Activated CD4-positive, alpha-beta T cell treated with anti-CD3 and anti-CD28 coated beads for 48 hours (primary cell): ENCODE measurements at places on chromosomes 4 and X.
A peak's percentile ranks its signal among the peaks of the same experiment; 100 is the strongest.

DNA sequence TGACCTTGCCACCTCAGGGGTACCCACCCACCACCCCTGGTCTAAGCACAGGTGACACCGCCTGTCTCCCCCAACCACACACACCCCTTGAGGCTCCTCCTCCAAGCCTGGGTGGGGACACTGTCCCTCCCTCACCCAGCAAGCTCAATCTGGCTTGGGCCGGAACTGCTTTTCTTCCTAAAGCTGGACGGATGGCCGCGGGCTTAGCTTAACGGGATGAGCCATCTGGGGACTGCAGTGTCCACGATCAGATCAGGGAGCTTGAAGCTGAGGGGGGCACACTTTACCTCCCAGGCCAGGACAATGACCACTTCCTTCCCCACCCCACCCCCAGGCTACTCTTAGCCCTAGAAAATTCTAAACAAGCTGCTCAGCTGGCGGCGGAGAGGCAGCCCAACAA, 1.0 kb upstream of the SLC6A8 start:
- no peak for DNase-seq

DNA sequence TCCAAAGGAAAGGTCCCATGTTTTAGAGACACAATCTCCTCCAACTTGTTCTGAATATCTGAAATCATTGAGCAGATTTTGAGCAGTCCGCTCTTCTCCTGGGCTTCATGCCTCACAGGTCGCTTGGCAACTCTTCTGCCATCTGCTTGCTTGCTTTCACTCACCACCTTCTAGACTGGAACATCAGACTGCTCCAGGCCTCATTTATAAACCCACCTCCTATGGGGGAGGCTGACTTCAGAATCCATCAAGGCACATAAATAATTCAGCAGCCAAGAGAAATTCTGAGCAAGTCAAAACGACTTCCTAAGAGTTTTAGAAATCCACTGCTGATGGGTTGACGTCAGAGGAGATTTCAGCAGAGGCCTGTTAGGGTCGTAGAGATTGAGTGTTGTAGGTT, 64.1 kb downstream of the FAM184B start:
- DNase-seq: no peak

DNA sequence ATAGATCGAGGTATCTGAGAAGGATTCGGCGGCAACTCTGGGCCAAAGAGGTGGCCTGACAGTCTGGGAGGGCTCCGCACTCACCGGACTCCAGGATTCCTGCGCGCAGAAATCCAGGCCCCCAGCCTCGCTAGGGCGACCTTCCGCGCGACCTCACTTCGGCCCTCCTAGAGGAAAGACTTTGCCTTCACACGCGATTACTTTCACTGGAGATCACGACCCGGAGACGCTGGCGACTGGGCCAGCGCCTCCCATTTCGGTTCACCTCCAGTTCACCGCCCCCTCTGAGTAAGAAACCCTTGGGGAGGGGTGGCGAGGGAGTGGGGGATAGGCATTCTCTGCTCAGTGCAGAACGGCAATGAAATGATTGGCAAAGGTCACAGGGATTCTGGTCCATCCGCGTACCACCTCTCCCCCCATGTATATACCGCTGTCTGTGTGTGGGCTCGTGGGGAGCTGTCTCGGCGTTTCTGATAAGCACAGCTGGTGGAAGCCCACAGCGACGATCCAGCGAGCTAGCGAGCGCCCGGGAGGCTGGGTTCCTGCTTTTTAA, 2.5 kb downstream of the POU3F4 start:
- no peak for DNase-seq

GRCh38 chr4:83660578-83660977, 124.7 kb downstream of the GPAT3 start:
- DNase-seq: no peak

GRCh38 chrX:17028356-17028755, 81.9 kb downstream of the REPS2 start:
- no peak for DNase-seq

DNA sequence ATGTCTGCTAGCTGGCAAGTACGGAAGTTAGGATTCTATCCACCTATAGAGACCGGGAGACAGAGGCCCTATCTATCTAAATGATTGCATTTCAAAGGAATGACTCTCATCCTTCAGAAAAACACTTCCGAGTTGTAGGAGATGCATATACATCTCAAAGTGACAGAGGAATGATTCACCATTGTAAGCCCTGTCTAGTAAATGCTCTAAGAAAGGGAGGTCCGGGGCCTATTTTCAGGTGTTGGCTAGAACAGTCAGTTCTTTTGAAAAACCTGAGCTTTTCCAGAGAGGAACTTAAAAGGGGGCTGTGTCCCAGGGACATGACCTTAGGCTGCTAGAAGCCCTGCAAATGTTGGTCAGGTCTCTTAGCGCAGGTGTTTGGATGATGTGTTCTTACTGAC, 262.9 kb upstream of the IL1RAPL1 start:
- no peak for DNase-seq

- no peak for DNase-seq
Measured at GRCh38 chr4:79626611-79627010, 218.6 kb upstream of the GK2 start.

- no peak for DNase-seq
Measured at GRCh38 chr4:106303548-106304281, 12.3 kb downstream of the TBCK start.

DNA sequence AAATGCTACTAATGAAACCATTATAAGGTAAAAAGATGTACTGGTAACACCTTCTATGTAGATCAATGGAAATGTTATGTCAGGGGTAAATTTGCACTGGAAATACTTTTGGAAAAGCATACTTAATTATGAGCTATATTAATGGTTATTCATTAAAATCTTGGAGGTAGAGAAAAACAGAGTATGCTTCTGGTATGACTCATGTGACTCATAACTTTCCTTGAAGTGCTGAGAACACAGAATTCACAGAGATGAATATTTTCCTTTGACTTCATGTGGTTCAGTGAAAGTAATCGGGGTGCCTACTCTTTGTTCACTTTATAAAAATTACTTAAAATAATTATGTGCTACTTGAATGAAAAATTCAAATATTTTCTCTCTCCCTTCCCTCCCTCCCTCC, 254.2 kb downstream of the KCTD8 start:
- no peak for DNase-seq

GRCh38 chr4:184583738-184584502, 65.3 kb downstream of the CASP3 start:
- peak; percentile 39 for DNase-seq

DNA sequence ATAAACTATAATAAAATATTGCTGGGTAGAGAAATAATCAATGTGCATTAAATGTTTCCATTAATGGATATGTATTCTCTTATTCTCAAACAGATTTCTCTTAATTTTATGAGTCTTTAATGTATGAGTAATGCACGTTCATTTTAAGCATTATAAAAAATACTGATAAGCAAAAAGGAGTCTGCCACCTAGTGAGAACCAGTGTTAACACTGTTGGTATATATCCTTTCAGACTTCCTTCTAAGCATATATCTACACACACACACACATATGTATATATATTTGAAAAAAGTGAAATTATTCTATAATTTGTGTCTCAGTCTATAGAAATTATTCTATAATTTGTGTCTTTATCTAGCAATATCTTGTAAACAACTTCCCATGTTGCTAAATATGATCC, 49.9 kb upstream of the MTMR1 start:
- no peak for DNase-seq

GRCh38 chrX:129097668-129098067, 425.6 kb downstream of the SMARCA1 start:
- DNase-seq: no peak

DNA sequence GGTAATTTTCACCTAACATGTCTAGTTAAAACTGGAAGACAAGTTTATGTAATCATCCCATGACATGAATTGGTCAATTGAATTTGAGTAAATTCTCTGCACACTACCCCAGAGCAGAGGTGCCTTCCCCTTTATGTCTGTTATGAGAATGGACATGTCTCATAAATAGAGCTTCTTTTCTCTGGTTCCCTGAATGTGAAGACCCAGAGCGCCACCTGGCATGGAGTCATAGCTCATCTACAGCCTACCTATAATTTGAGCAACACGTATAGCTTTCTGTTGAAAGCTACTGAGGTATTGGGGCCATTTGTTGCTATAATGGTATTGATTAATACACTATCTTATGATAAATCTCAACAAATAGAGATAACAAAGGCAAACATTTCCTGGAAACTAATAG, 626.5 kb upstream of the GALNTL6 start:
- no peak for DNase-seq

DNA sequence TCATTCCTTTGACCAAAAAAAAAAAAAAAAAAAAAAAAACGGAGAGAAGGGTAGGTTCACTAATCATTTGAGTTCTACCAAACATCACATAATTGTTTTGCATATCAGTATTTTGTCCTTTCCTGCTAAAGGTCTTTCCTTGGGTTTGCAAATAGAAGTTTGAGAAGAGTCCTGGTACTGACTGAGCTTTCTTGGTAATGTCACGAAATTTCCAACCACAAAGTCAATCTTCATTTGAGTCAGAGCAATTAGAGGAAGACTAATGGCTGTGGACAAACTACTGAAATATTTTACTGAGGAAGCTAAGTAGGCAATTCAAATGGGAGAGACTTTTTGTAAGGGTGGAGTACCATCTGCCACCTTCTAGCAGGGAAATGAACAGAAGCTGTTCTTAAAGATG, 21.7 kb upstream of the CD40LG start:
- no peak for DNase-seq

DNA sequence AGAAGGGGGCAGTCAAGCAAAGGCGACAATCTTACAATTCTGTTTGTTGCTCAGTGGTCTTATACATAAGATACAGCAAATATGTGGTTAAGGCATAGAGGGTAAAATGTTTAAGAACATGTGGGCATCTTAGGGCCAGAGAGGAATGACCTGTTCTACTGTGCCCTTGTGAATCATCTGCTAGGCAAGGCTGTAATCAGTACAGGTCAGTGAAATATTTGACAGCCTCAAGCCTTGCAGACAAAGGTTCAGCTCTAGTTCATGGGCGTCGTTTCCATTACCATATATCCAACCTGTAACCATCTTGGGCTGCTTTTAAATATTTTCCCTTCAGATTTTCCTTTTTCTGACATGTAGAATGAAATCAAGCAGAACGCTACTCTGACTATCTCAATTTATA, 37.3 kb downstream of the AGA start:
- DNase-seq: no peak
